ENCODE measurements at places on chromosomes 12 and 14.
A peak's percentile ranks its signal among the peaks of the same experiment; 100 is the strongest.

- DNase-seq: peak; percentile 88
Measured at GRCh38 chr14:50001151-50001998, 108.5 kb downstream of the ARF6 start.

DNA sequence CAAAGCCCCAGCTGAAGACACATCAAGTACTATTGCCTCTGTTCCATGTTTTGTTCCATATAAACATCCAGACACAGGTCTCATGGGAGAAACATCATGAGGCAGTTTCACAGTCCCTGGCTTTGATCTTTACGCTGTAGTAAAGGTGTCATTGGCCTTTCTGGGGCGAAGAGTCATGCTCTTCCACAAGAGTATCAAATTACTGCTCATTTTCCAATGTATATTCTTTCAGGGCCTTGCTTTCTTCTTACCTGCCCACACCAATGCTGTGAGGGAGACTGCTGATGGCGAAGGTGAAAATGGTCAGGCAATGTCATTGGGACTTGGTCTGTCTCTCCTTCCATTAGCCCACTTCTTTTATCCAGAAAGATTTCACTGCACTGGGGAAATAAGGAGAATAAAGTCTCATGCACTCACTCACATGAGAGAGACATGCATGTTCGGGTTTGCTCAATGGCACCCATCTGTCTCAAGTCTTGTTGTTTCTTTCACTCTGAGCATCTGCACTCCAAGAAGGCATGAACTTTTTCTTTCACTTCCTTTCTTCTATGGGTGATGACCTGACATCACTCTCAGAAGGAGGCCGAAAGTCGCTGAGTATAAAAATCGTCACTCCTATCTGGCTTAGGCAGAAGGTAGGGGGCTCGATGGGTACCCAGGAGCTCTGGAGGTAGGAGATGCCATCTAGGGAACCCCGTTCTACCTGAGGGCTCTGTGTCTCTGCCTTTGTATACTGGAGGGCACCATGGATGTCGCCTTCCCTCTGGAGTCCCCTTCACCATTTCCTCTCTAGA is 1.3 kb upstream of the JDP2 start:
- no peak for DNase-seq

GRCh38 chr12:27277846-27278260 is 33.8 kb downstream of the STK38L start:
- peak; percentile 22 for DNase-seq

DNA sequence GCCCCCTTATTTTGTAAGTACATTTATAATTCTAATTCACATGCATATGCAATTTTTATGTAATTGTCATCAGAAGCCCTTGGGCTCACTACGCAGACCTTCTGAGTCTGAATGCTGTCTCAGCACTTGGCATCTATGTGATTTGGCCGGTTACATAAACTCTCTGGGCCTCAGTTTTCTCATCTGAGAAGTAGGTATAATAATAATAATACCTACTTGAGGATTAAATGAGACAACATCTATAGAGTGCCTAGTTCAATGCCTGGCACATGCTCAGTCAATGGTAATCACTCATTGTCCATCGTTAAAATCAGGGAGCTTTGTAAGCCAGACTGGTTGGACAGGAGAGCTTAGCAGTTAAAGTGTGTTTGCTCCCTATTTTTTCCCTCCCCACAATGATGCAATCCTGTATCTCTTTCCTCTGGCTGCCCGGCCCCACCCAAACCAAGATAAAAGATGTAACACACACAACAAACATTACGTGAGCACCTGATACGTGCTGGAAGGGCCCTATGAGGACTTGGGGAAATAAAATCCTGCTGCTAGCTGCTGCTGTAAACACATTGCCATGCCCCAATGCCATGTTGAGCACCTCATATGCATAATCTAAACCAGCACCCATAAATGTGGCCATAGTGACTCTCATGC is 235.0 kb downstream of the CRADD start:
- DNase-seq: no peak
